WERI-Rb-1 (cell line): ENCODE measurements at places on chromosomes 2 and 18.

DNA sequence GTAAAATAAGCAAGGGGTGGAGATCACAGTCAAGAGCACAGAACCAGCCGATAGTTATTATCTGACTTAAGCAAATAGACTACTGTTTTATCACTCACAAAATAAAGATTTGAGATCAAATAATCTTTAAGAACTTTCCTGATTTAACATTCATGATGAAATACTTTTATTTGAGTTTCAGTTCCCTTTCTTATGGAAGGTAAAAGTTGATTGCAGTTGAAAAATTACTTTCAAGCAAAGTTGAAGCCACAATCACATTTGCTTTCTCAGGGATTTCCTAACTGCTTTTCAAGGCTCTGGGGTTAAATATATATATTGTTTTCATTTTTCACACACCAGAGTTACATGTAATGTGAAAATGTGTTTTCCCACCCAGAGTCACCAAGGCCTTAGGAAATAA, 599.5 kb downstream of the KCNJ3 start:
- no peak for DNase-seq

DNA sequence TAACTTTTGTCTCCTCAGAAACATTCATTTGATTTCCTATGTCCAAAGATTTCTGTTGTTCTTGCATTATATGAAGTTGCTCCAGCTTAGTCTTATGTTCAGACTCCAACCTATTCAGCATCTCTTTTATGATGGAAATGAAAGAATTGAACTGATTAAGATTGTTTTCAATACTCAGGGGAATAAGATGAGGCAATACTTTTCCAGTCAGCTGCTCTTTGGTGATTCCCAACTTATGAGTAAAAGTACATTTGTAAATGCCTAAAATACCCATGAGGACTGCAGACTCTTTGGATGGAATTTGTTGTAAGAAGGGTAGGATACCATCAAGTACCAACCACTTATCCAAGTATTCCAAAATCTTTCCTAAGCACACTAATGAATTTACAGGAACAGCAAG, 39.8 kb downstream of the TRAK2 start:
- DNase-seq: no peak

GRCh38 chr2:64718250-64718885, 64.7 kb upstream of the SERTAD2 start:
- no peak for DNase-seq

- no peak for DNase-seq
Observed at GRCh38 chr2:217270485-217271121, 410.7 kb upstream of the TNP1 start.

DNA sequence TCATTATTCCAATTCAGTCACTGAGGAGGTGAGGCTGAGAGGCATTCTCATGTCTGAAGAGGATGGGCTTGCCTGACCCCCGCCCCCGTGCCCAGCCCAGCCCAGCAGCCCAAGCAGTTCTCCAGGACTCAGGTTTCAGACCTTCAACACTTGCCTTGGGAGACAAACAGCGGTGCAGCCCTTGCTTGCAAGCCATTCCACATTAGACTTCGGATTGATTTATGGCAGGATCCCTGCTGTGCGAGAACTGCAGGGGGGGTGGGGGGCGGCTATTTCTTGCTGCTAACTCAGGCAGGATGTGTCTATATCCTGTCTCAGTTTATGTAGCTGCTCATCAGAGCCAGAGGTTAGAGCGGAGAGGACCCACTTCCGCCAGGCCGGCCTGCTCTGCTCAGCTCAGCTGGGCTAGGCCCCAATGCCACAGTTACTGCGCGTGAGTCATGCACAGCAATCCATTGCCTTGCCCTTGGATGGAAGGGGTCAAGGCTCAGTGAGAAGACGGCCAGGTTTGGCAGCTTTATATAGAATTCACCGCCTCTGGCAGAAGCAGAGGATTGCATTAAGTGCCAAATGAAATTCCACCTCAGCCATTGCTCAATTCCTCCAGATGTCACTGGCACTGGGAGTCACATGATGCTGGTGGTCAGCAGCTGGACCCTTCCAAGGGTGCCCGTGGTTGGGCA, 1.8 kb downstream of the GYPC start:
- no peak for DNase-seq
